ENCODE measurements at places on chromosomes 13 and 19. TPM values are rescaled to one million over a fixed set of nuclear protein-coding genes. Genes with fewer than 3 reads are reported as not detected.

The ISYNA1 gene
- 2.6 TPM for total RNA-seq

The PLK5 gene
- not detected for total RNA-seq

The CEACAM16 gene
- total RNA-seq, result not detected

The KLF1 gene
- total RNA-seq, result not detected

The ZNF253 gene
- 3.3 TPM for total RNA-seq

The UQCR11 gene
- total RNA-seq, result 54.7 TPM

The MCEMP1 gene
- total RNA-seq, result not detected

The ZNF442 gene
- 1.8 TPM for total RNA-seq

The PSG7 gene
- total RNA-seq, result not detected

The SGTA gene
- total RNA-seq, result 47.0 TPM

The FLT3 gene
- total RNA-seq, result not detected

The CLIP3 gene
- total RNA-seq, result 6.2 TPM

The GRIK5 gene
- total RNA-seq, result not detected

The ENOX1 gene
- 9.6 TPM for total RNA-seq

The SIGLEC7 gene
- not detected for total RNA-seq

The GJB2 gene
- 1.5 TPM for total RNA-seq

The FFAR1 gene
- total RNA-seq, result not detected

The EPN1 gene
- 25.8 TPM for total RNA-seq

The ZNF599 gene
- total RNA-seq, result 4.8 TPM

The SIGLEC12 gene
- total RNA-seq, result not detected

The RASGRP4 gene
- not detected for total RNA-seq

The ZNF224 gene
- total RNA-seq, result 19.7 TPM

The SPART gene
- 57.3 TPM for total RNA-seq

The MIA gene
- total RNA-seq, result not detected

The PRR36 gene
- not detected for total RNA-seq

The TEX101 gene
- not detected for total RNA-seq

The GARIN5A gene
- total RNA-seq, result not detected

The JAK3 gene
- total RNA-seq, result 0.78 TPM

The FAAP24 gene
- 3.7 TPM for total RNA-seq

The MICOS13 gene
- total RNA-seq, result 37.5 TPM

The ATP8B3 gene
- total RNA-seq, result 2.0 TPM

The ZNF416 gene
- 4.8 TPM for total RNA-seq

The KLK3 gene
- total RNA-seq, result not detected

The SHISA7 gene
- total RNA-seq, result not detected

All from subcutaneous preadipocyte (primary cell).